ENCODE measurements at places on chromosomes 16 and 17.
A peak's percentile ranks its signal among the peaks of the same experiment; 100 is the strongest.

DNA sequence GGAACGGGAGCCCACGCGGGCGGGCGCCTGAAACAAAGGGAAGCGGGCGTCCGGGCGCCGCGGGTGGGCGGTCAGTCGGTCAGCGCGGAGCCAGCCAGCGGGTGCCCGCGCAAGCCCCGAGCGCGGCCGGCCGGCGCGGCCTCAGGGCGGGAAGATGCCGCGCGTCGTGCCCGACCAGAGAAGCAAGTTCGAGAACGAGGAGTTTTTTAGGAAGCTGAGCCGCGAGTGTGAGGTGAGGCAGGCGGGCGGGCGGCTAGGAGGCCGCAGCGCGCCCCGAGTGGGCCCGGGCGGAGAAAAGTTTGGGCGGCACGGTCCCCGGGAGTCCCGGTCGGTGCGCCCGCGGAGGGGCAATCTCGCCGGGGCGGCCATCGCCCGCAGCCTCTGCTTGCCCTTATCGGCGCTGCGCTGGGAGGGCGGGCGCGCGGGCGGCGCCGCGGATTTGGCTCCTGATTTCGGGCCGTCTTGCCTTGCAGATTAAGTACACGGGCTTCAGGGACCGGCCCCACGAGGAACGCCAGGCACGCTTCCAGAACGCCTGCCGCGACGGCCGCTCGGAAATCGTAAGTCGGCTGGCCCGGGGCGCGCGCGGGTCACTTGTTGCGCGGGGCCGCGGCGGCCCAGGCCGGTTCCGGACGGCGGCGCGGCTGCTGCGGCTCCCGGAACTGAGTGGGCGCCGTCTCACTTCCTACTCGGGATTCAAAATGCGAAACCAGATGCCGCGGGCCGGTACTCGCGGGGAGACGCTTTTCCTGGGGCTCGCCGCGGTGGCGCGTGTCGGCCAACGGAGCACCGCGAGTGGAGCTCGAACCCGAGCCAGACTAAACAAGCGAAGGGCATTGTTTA is 526 bp downstream of the CBFB start:
- DNase-seq: no peak

DNA sequence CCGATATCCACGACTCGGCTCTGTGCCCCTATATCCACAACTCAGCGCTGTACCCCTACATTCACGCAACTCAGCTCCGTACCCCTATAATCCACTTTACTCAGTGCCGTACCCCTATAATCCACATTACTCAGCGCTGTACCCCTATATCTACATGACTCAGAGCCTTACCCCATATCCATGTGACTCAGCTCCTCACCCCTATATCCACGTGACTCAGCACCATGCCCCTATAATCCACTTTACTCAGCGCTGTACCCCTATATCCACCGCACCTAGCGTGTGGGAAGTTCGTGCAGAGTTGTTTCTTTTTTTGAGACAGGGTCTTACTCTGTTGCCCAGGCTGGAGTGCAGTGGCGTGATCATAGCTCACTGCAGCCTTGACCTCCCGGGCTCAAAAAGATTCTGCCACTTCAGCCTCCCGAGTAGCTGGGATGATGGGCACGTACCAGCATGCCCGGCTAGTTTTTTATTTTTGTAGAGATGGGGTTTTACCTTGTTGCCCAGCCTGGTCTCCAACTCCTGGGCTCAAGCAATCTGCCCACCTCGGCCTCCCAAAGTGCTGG is 17.4 kb downstream of the CYB5D2 start:
- DNase-seq: no peak

DNA sequence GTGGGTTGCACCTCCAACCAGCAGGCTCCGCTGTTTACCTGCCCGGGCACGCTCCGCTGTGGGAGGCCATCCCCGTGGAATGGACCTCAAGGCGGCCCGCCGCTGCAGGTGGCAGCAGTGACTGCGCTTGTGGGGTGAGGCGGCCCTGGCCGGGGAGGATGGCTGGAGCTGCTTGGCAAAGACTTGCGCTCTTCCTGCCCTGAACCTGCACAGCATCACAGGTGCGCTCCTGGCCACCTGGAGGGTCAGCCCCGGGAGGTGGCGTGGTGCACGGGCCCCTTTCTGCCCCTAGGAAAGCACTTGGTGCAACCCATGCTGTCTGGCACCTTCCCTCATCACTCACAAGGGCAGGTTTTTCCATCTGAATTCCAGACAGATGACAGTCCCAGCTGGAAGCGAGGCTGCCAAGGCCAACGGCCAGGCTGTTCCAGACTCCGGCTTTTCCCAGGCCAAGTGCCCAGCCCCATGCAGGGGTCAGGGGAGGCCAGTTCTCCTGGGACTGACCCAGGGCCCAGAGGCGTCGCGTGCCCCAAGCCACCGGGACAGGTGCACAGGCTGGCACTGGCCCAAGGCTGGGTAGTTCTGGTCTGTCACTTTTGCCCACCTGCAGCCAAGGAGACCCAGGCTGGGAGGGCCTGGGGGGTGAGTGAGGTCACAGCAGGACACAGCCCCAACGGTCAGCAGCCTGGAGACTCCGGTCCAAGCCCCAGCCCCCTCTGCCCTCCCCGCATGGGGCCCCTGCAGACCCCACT is 13.3 kb downstream of the UTS2R start:
- peak; percentile 42 for DNase-seq

- peak; percentile 32 for DNase-seq
These were observed 309.0 kb upstream of the PMFBP1 start for GRCh38 chr16:72480911-72481310.

GRCh38 chr16:53666786-53667415 is 36.8 kb downstream of the RPGRIP1L start:
- DNase-seq: peak; percentile 7

- peak; percentile 96 for DNase-seq
These were observed 8.3 kb upstream of the ITGA3 start for GRCh38 chr17:50047488-50048126.

DNA sequence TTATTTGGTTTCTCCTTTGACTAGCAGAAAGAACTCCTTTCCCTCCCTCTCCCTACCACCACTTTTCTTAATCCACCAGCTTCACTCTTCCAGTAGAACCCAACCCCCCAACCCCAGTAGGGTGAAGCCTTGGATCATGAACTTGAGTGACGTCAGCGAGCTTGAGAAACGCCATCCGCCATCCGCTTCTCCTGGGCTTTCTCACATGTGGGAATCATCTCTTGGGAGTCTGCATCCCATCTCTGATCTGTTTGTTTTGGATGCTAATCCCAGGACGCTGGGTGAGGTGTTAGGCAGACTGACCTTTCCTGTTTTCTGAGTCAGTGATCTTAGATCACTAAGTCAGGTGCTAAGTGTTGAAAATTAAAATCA is 16.0 kb upstream of the SOX9 start:
- no peak for DNase-seq

GRCh38 chr16:74867281-74867849 is 92.7 kb upstream of the FA2H start:
- DNase-seq: no peak

DNA sequence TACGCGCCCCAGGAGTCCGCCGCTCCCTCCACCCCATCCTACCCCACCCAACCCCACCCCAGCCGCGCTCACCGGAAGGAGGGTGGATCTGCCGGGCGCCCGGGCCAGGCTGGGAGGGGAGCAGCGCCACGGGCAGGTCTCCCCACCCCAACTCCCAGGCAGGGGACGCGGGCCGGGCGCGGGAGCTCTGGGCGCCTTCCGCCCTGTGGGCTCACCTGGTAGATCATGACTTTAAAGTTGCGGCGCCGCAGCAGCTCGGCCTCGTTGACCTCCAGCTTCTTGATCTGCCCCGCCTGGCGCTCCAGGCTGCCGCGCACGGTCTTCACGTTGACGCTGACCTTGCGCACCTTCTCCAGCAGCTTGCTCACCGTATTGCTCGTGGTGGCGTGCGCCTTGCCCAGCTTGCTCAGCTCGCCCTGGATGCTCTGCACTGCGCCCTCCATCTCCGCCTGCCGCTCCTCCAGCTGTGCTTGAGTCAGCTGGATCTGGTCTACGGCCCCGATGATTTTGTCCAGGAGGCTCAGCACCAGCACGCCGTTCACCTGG is 571 bp downstream of the CAVIN1 start:
- peak; percentile 20 for DNase-seq

GRCh38 chr16:67526149-67526791 is 2.4 kb upstream of the RIPOR1 start:
- DNase-seq: no peak

DNA sequence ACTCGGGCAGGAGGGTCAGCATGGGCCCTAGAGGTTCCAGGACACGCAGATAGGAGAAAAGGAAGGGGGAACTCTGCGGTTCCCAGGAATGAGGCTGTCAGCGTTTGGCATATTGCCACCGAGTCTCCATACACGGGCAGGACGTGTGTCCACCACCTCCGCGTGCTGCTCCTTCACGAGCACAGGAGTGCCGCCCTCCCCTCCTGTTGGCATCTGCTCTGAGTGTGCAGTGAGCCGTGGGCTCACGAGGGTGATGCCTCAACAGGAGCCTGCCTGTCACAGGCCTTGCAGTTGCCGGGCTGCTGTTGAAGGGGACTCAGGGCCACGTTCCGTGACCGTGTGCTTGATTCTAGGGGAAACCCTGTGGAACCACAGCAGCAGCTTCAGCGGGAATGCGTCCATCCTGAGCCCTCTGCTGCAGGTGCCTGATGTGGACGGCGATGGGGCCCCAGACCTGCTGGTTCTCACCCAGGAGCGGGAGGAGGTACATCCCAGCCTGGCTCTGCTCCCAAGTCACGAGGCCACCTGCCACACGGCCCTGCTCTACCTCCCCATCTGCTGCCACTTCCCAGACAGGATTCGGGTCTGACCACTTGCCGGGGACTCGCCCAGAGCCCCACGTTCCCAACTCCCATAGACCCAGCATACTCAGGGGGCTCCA is 14.6 kb downstream of the RGS11 start:
- DNase-seq: no peak

- DNase-seq: peak; percentile 33
These were observed 395 bp downstream of the STXBP4 start for GRCh38 chr17:54968988-54969332.

DNA sequence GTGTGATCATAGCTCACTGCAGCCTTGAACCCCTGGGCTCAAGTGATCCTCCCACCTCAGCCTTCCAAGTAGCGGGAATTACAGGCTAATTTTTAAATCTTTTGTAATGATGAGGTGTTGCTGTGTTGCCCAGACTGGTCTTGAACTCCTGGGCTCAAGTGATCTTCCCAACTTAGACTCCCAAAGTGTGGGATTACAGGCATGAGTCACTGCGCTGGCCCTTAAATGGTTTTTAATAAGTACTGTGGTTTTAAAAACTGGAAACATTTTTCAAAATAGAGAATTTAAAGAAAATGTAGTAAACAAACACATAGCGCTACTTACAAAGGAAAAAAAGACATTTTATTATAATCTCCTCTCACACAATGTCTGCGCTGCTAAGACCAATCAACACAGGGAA is 32.2 kb downstream of the MARCHF10 start:
- no peak for DNase-seq

DNA sequence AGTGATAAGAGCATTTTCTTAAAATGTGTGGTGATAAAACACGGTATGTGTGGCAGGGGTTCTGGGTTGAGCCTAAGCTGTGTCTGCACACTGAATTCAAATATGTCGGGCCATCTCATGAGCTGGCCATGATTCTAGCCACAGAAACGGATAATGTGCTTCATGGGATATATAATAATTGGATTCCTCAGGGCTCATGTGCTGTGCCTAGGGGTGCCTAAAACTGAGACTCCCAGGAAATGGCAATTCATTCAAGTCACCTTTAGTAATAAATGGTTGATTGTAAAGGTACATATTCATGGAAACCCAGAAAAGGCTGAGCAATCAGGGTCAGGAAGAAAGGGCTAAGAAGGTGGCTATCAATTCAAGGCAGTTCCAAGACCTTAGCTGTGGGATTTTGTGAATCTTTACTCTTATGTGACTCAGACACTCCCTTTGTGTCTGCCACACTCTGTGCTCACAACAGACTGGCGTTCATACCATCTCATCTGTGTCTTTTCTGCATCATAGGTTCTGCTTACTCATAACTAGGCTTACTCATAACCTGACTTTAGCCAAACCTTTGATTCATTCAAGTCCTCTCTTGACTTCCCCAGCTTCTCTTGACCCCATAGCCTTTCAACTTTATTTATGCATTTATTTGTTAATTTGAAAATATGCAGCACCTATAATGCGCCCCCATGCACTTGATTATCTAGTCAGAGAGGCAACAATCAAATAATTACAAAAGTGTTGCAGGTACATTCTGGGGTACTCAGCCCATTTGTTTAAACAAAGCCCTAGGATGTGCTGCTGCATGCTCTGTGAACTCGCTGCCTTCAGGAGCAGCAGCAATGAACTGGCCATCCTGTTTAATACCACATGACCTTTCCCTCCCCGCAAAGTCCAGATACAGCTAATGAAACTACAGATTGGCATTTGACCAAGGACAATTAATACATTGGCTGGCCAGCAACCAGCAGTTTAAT is 28.4 kb upstream of the MED13 start:
- peak; percentile 99 for DNase-seq

- no peak for DNase-seq
These were observed 49.6 kb upstream of the SIAH1 start for GRCh38 chr16:48434653-48435317.

DNA sequence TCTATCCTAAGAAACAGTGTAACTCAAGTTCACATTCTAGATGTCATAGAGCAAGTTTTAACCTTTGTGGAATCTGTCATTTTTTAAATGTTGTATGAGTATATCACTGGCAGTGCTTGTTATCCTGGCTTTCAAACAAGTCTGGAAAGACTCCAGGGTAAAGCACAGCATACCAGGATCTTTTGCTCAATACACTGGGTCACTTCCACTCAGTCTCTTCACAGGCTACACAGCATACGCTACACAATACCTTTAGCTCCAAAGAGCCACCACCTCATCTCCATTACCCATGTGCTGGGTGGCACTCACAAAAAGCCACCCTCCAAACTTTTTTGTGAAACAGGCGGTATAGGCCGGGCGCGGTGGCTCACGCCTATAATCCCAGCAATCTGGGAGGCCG is 69.5 kb downstream of the PARN start:
- no peak for DNase-seq

DNA sequence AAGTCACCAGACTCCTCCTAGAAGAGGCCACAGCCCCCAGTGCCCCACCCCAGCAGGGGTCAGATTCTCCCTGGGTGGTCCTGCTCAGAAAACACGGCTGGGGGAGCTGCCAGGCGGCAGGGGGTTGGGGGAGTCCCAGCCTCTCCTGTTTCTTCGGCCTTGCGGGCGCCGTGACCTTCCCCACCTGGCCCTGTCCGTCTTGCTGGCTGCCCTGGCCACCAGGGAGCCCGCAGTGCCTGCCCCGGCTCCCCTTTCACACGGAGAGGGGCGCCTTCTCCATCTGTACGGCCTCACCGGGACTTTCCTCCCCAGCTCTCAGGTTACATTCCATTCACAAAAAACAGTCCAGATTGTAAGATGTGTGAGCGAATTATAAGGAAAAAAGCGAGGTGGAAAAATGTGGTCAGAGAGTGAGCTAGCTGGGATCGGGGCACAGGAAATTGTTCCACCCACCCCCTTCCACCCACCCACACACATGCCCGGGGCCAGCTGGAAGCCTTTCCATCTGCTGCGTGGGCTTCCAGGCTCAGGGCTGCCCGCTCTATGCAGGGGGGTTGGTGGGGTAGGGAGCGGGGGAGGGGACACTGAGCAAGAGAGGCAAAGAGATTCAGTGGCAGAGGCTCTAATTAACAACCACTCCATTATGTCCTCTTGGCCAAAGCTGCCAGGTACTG is 14.6 kb upstream of the CIBAR2 start:
- DNase-seq: peak; percentile 83

Measured in renal cortical epithelial cell (primary cell).